ENCODE measurements at places on chromosomes 11 and 22. TPM values are rescaled to one million over a fixed set of nuclear protein-coding genes. Genes with fewer than 3 reads are reported as not detected.

DNA sequence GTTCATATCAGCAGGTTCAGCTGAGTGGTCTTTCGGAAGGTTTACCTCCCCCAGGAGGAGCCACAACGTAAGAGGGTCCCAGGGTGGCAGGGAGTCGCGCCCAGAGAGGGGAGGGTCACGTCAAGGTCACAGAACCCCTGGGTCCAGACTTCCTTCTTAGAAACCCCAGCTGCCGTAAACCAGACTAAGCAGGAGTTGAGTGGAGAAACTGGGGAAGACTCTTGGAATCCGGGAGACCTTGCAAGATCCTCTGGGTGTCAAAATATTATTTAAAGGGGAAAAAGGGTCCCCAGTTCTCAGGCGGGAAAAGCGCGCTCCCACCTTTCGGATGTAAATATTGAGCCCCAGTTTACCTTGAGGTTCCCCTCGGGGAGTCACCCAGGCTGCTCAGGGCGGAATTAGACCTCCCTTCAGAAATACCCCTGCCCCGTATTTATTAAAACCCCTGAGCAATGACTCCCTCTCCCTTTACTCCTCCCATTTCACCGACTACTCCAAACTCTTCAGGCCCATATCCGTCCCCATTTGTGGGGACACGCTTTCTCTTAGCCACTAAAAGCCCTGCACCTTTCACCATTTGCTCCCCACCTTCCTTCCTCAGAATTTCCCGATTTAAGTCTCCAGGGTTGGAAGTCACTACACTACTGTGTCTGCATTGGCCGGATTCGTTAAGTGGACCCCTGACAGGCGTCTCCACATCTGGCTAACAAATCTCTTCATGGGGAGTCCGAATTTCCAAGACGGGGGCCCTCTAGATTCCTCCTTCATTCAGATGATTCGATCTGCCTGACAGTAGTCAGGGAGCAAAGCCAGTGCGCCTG is 4.2 kb downstream of the SLC17A6 start:
- ATAC-seq = no peak

- ATAC-seq = no peak
Measured at GRCh38 chr22:42228483-42228882, 42.0 kb downstream of the TCF20 start.

- peak; percentile 36 for ATAC-seq
Measured at GRCh38 chr22:35860087-35860733, 142.5 kb downstream of the APOL5 start.

Gene POU2F3
- 3.2 TPM for total RNA-seq

Gene PATE2
- not detected for total RNA-seq

DNA sequence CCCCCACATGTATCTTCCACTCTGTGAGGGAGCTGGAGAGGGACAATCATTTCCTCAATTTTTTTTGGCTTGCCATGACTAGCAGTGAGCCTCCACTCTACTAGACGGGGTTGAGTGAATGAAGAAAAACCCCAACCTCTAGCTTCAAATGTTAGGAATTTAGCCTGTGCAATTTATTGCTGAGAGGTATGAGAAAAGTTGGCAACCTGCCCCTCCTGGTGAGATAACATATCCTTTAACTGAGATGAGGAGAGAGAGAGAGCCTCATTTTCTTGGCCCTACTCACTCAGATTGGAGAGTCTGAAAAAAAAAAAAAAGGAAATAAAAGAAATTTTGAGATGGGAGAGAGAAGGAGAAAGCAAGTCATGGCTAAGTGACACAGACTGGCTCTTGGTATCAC is 218.2 kb upstream of the CARD18 start:
- no peak for ATAC-seq

DNA sequence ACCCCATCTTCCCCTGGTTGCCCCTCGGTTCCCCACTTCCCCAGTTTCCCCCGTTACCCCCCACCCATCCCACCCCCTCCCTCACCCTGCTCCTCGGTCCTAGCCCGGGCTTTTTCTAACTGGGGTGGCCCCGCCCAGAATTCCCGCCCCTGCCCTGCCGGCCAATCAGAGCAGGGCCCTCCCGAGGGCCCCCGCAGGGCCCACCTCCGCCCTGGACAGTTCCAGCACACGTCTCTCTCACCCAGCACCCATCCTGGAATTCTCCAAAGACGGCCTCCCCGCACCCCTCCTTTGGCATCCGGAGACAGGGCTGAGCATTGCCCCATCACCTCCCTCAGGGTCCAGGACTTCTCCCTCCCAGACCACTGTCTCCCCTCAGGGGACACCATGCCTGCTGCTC is at the start of gene H19:
Gene H19 (minus strand): TSS at position 88 of the 400 bp plus-strand sequence.
- ATAC-seq = no peak

- peak; percentile 53 for ATAC-seq
Measured at GRCh38 chr11:95095858-95096587, 6.4 kb downstream of the ENDOD1 start.

- no peak for ATAC-seq
Measured at GRCh38 chr11:27651711-27652110, 48.5 kb downstream of the BDNF start.

DNA sequence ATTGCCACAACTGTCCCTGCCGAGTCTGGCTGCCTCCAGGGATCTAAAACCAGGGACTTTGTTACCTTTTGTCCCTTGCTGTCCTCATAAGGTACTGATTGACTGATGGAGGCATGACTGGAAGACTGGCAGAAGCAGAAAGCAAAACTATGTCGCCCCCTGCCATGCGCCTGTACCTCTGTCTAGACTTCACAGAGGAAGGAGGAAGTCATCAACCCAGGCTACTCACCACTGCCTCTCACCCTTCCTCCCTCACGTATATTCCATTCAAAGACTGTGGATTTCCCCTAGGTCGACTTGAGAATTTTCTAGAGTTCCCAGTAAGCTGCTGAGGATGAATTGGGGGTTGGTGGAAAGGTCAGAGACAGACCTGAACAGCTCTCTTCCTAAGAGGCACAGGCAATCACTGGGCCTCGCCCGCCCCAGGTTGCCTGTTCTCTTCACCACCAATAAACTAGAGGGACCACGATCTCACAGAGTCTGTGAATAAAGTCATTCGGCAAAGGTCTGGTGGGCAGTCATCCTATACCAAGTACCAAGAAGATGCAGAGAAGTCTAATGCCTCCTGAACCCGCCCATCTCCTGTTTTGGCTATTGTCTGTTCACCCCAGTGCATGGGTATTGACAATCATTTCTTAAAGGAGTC is 27.5 kb upstream of the CHST1 start:
- ATAC-seq = no peak

Gene RANGAP1
- total RNA-seq = 78.9 TPM

DNA sequence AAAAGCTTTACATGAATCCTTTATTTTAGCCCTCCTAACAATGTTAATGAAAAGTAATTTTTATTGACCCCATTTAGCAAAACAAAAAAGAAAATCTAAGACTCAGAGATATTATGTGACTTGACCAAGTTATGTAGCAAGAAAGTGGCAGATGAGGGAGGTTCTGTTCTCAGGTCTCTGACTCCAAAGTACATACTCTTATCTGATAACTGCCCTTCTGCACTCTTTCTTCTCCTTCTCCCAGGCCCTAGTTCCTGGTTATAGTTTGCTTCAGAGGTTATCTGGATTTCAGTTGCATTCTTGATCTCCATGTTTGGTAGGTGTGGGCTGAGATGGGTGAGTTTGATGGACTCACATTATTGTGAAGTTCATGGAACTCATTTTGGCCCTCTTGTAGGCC is 4.5 kb downstream of the OR9Q2 start:
- no peak for ATAC-seq

Gene ACTN3
- 0.44 TPM for total RNA-seq

- ATAC-seq = no peak
Measured at GRCh38 chr22:27811778-27812177, 10.2 kb upstream of the MN1 start.

- no peak for ATAC-seq
Measured at GRCh38 chr22:41132550-41132949, 40.2 kb downstream of the EP300 start.

GRCh38 chr11:26704249-26704648 is 17.6 kb downstream of the SLC5A12 start:
- no peak for ATAC-seq

- no peak for ATAC-seq
Measured at GRCh38 chr11:114230031-114230704, 66.0 kb upstream of the NNMT start.

DNA sequence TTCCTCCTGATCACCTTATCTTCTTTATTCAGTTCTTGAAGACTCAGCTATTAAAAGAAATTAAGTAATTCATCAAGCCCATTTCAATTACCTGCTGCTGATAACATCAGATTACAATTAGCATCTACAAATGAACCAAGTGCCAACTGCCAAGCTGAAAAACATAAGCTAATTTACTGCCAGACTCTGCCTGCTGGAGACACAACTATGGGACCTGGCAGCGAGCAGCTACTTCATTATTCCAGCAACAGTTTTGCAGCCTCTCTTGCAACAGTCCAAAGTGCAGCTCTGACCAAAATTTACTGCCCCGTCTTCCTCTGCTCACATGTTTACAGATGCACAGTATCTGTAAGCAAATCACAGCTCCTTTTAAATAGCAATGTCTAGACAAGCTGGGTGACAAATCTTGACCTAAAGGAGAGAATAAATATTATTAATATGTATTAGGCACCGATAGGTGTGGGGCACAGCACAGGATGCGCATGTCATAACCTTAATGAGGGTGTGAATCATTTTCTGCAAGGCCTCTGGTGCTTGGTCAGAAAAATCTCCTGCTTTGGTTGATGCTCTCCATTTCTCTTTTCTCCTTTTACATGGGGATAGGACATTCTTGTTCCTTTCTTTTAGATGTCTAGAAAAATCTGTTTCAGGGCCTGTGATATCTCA is 232.2 kb upstream of the PITPNB start:
- no peak for ATAC-seq

- no peak for ATAC-seq
Measured at GRCh38 chr11:3380706-3381545, 2.0 kb upstream of the ZNF195 start.

Gene F2
- total RNA-seq = not detected

Gene BDNF
- 0.92 TPM for total RNA-seq

Gene MSANTD2
- 4.1 TPM for total RNA-seq

GRCh38 chr22:25844601-25845000 is 102.6 kb downstream of the MYO18B start:
- ATAC-seq = no peak

Gene VSIG10L2
- total RNA-seq = not detected

DNA sequence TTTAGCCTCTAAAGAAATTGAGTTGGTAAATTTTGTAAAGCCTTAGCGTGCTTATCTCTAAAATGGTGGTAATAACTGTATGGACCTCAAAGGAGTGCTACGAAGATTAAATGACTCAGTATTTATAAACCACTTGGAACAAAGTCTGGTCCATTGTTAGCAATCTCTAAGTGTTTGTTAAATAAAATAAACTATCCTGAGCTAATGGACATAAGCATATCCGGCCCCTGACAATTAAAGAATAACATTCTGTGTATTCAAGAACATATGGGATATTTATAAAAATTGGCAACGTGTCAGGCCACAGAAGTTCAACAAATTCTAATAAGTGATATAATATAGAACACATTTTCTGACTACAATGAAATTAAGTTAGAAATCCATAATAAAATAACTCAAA is 71.0 kb downstream of the MYEOV start:
- no peak for ATAC-seq

Gene ZFPL1
- 25.7 TPM for total RNA-seq

- no peak for ATAC-seq
Measured at GRCh38 chr11:72609045-72609444, 65.2 kb downstream of the PDE2A start.
